ENCODE measurements at places on chromosomes 16 and 17. TPM values are rescaled to one million over a fixed set of nuclear protein-coding genes. Genes with fewer than 3 reads are reported as not detected.

The ACSM2A gene
- total RNA-seq, result not detected

The NOTUM gene
- total RNA-seq, result 0.19 TPM

The CDT1 gene
- total RNA-seq, result 90.0 TPM

The ODAD4 gene
- total RNA-seq, result 0.46 TPM

The ESRP2 gene
- 0.29 TPM for total RNA-seq

The AOC2 gene
- total RNA-seq, result 1.9 TPM

The SLC6A2 gene
- not detected for total RNA-seq

The NETO2 gene
- 26.2 TPM for total RNA-seq

The BCL7C gene
- total RNA-seq, result 20.3 TPM

The ALOXE3 gene
- not detected for total RNA-seq

DNA sequence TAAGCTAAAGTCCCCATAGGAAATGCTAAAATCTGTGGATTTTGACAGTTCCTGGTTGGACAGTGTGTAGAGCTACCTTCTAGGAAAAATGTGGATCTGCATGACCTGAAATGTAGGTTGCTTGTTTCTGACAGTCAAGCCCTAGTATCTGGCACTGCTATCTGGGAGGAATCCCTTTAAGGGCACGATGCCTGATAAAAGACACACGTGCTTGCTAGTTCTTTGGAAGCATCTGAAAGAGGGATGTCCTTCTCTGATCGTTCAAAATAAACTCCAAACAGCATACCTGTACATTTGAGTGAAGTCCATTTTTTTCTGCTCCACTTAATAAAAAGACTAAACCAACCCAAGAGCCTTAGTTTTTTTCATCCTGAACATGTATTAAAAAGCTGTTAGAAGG lies 101.3 kb downstream of the CDK5R1 start:
- no peak for DNase-seq

- no peak for DNase-seq
Measured at GRCh38 chr16:89720551-89720812, 216 bp downstream of the VPS9D1 start.

DNA sequence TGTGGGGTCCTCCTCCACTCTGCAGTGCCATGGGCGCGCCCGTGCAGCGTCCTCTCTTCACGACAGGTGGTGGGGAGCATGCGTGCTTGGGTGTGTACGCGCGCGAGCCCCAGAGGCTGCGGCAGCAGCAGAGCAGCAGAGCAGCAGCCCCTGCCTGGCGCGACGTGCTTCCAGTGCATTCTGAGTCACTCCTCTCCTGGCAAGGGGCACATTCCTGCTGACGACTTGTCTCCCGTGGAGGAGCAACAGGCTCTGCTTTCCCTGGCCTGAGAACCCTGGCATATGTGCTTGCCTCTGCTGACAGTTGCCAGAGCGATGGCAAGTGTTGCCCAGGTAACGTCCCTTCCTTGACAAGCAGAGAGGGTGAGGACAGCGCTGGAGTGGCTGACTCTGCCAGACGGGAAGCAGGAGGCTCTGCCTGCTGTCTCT lies 133.8 kb upstream of the PLCG2 start:
- no peak for DNase-seq

- DNase-seq, result no peak
Measured at GRCh38 chr17:63082273-63082861, 116.3 kb downstream of the TANC2 start.

GRCh38 chr17:36072431-36073121 lies 8.5 kb downstream of the CCL18 start:
- DNase-seq, result peak; percentile 69

DNA sequence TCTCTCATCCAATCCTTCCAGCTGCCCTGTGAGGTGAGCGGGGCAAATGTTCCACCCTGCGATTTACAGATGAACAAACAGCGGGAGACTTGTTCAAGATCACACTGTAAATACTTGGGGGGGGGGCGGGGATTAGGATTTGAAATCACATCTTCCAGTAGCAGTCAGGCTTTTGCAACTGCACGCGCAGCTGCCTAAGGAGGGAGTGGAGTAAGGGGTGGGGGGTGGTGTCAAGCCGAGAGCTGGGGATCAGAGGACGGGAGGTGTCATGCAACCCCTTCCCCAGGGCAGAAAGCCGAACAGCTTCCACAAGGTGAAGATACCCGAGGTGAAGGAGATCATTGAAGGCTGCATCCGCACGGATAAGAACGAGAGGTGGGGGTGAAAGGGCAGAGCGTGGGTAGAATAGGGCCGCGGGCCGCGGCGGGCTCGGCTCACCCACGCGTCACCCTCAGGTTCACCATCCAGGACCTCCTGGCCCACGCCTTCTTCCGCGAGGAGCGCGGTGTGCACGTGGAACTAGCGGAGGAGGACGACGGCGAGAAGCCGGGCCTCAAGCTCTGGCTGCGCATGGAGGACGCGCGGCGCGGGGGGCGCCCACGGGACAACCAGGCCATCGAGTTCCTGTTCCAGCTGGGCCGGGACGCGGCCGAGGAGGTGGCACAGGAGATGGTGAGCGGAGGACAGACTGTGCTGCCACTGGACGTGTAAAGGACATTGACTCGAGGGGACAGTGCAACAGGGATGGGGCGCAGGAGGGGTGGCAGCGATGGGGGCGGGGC lies 4.6 kb downstream of the WNK4 start:
- DNase-seq, result no peak

- no peak for DNase-seq
Measured at GRCh38 chr17:78834571-78834970, 6.0 kb downstream of the USP36 start.

DNA sequence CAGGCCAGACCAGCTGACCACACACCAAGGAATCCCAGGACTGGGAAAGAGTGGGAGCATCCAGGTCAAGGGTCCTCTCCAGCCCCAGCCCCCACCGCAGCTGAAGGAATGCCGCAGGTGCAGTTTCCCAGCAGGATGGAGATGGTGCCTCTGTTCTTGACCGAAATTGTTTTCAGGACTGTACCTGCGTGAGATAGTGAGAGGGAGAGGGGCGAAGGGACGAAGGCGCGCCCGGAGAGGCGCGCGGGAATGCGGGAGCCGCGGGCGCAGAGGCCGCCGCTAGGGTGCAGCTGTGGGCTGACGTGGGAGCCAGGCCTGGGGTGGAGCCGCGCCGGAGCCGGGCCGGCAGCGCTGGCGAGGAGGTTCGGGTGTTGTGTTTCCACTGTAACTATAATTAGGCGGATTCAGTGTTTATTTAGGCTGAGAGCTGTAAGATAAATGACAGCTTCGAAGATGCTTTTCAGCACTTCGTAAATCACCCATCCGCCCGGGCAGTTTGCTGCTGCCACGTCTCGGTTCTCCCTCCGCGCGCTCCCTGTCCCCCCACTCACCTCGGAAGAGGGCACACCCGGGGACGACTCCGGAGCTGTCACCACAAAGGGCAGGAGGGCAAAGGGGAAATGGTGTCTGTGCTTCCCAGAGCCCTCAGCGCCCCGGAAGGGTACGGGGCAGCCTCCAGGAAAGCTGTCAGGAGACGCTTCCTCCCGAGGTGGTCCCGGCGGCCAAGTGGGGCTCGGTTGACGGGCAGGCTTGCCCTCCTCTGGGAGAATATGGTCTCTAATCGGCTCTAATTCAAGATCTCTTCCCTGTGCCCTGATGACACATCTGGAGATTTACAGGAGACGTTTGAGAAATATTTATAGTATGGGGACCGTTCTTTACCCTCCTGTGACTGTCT lies 38.2 kb downstream of the HOXB1 start:
- no peak for DNase-seq

DNA sequence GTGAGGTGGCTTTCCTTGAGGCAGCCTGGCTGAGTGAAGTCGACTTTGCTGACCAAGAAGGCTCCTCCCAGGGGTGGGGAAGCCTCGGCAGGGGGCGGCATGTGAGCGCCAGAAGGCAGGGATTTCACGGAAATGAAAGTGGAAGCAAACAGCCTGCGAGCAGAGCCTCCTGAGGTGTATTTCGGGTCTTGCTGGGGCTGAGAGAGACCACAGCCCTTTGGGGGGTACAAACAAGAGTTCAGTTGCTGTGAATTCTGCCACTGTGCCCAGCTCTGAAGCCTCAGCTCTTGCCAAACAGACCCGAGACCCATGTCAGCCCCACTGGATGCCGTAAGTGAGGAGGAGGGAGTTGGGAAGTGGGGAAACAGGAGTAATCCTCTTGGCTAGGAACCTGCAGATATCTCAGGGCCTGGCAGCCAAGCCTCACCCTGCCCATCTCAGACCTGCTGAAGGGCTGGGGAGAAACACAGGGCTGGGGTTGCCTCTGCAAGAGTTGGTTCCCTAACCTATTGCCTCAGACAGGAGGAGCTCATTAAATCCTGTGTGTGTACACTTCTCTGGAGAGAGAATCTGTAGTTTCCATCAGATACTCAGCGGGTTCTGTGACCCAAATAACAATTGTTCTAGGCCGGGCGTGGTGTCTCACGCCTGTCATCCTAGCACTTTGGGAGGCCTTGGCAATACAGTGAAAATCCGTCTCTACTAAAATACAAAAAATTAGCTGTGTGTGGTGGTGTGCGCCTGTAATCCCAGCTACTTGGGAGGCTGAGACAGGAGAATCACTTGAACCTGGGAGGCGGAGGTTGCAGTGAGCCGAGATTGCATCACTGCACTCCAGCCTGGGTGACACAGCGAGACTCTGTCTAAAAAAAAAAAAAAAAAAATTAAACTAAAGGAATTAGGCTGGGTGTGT lies at the start of gene IFI35:
TSS of gene IFI35 (plus strand) at position 146 of the 913 bp plus-strand sequence. CDS start at position 310, 164 bp downstream.
- DNase-seq, result peak; percentile 69

DNA sequence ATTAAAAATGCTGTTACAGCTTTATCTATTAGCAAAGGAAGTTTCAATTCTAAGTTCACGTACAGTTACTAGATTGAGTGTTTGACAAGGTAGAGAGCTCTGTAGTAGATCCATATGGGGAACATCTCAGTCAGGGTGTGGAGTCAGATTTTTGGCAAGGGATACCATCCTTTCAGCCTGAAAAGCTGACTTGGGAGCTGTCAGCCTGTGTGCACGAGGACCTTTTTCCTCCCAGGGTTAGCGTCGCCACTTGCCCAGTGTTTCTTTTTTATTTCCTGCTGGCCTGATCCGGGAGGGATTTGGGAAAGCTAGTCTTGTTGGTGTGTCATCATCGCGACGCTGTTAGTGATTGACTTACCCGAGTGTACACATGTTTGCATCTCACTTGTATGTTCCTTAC lies 29.5 kb downstream of the WWOX start:
- DNase-seq, result no peak

DNA sequence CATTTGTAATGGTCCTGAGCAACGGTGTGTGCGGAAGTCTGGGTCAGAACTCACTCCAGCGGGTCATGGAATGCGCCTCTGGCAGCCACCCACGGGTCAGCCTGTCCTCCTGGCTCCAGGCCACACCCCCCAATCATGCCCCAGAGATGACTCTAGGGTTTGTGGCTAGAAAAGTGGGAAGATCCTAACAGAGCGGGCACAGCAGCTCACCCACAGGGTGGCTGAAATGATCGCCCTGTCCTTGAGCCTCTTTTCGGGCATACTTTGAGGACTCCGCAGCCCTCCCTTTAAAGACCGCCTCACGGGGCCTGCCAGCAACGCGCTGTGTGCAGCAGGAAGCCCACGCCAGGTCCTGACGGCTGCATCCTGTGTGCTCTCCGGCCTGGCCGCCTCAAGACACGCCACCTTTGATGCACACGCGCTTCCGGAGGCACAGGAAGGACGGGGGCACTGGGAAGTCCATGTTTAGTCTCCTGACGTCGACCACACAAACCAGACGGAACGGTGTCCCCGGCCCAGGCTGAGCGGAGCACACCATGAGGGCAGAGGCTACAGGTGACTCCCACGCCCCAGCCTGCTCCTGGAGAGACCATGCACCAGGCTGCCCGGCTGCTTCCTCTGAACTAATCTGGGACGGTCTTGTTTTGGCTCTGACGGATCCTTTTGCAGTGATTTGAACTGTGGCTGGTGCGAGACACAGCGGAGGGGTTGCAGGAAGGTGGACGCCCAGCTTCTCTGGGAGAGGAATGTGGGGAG lies 92.9 kb downstream of the TBC1D16 start:
- DNase-seq, result no peak

- DNase-seq, result no peak
Measured at GRCh38 chr16:56874800-56875199, 9.8 kb downstream of the SLC12A3 start.

GRCh38 chr17:82300707-82301270 lies 16.6 kb downstream of the CD7 start:
- DNase-seq, result no peak

- no peak for DNase-seq
Measured at GRCh38 chr17:20184977-20185619, 175.9 kb downstream of the SPECC1 start.

DNA sequence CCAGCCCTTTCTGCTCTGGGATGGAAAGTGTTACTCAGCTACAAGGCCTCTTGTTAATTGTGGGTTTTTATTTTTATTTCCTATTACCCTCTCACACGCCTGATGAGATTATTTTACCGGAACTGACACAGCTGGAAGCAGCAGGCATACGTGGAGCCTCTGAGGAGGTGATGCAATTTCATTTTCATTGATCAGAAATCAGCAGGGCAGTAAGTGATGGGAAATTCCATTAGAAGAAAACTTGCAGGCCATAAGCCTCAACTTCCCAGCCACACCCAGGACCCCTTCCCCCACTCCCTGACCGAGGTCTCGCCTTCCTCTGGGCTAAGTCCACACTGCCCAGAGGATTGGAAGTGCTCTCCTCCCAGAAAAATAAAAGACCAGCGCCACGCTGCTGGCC lies 69.7 kb downstream of the ZFHX3 start:
- no peak for DNase-seq

DNA sequence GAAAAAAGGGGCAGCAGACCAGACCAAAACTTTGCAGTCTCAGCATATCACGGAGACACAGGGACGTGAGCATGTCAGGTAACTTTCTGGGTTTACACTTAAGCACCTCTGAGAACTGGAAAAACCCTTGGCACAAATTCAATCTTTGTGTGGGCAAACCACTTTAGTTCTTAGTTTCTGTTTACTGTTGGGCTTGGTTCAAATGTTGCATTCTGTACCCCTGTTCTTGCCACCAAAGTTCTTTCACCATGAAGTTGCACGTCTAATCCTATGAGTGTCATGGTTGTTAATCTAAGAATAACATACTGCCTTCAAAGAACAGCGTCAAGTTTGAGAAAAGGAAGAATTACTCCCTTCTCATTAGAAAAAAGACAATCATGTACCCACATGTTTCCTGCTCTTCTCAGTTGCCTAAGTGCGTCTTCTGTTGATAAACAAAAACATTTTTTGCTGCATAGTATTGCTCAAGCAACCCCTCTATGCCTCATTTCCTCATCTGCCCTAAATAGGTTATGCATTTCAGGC lies 11.6 kb downstream of the KRT33A start:
- peak; percentile 89 for DNase-seq

- DNase-seq, result no peak
Measured at GRCh38 chr16:66204756-66205155, 161.7 kb upstream of the CDH5 start.

DNA sequence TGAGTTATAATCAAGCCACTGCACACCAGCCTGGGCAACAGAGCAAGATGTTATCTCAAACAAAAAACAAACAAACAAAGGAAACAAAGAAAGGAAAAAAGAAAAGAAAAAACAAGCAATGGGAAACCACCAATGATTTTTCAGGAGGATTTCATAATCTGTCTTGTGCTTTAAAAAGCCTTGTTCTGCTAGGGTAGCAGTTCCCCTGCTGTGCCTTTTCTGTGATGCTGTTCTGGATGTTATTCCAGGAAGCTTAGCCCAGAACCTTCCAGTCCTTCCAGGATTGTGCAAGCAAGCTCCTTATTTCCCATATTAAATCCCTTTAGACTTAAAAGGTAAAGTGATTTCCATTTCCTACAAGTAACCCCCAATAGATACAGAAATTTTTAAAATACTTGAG lies 171.1 kb downstream of the ABCC12 start:
- DNase-seq, result no peak

All from GM12878 (cell line).